ENCODE measurements at places on chromosomes 16 and 17.

DNA sequence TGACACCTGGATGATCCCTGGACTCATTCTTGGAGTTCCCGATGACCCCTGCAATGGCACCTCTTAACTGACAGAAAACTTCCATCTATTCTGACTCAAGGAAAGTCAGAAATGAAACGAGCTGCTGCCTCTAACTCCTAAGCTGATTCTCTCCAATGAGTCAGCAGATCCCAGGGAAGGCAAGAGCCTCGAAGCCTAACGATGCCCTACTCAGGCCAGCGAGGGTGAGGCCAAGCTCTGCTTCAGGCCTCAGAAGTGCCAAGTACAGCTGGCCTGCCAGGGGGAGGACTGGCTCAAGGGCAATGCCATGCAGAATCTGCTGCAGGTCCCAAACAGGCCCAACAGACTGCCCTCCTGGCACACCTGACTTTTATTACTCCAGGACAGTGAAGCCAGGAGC, 36.3 kb downstream of the PLXDC1 start:
- DNase-seq, result peak; percentile 53

DNA sequence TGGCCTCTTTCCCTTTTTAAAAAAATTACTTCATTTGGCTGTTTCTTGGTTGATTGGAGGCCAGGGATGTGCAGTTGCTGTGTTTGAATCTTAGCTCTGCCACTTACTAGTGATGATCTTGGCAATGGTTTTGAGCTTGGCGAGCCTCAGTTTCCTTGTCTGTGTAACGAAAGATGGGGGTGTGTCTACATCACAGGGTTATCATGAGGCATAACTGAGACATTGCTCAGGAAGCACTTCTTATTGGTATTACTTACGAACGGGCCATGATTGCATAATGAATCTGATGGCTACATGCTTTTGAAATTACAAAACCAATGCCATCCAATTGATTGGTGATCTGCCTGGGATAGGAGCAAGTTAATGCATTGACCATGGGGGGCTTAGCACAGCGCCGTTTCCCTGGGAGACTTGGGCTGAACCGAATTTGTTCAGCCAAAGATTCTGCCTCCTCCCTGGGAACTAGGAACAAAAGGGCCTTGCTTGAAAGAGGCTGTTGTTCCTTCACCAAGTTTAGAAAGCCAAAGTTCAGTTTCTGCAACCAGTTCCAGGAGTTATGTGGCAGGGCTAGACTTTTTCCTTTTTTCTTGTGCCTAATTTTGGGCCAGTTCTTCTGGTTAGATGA, 21.9 kb downstream of the CMIP start:
- no peak for DNase-seq

DNA sequence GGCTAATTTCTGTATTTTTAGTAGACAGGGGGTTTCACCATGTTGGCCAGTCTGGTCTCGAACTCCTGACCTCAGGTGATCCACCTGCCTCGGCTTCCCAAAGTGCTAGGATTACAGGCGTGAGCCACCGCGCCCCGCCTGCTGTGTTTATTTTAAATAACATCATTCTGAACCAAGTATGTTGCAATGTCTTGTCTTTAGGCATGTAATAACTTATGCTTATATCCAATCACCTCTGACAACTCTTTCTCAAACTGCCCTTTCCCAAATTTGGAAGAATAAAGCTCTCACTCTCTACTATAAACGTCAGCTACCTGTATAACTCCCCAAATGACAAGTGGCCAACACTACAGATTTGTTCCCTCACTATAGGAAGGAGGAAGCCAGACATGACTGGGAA, 103.1 kb upstream of the FA2H start:
- no peak for DNase-seq

GRCh38 chr16:8679151-8679550, 4.7 kb downstream of the ABAT start:
- DNase-seq, result no peak

GRCh38 chr17:56182081-56182480, 28.8 kb downstream of the ANKFN1 start:
- DNase-seq, result no peak

GRCh38 chr17:76297436-76297835, 10.6 kb downstream of the QRICH2 start:
- no peak for DNase-seq

DNA sequence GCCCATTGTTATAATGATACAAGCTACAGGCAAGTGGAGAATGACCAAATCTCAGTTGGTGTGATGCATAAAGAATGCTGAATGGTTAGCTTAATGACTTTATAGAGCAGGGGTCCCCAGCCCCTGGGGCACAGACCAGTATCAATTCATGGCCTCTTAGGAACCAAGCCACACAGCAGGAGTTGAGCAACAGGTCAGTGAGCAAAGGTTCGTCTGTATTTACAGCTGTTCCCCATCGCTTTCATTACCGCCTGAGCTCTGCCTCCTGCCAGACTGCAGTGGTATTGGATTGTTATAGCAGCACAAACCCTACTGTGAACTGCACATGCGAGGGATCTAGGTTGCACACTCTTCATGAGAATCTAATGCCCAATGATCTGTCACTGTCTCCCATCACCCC, 114.0 kb upstream of the ZFHX3 start:
- no peak for DNase-seq

- no peak for DNase-seq
Observed at GRCh38 chr17:3893720-3894116, 865 bp upstream of the CAMKK1 start.

Measured in myocyte (in vitro differentiated cells).